Vagina (tissue), 2 donors: ENCODE measurements at places on chromosomes 16 and 17. TPM values are rescaled to one million over a fixed set of nuclear protein-coding genes. Genes with fewer than 3 reads are reported as not detected.

DNA sequence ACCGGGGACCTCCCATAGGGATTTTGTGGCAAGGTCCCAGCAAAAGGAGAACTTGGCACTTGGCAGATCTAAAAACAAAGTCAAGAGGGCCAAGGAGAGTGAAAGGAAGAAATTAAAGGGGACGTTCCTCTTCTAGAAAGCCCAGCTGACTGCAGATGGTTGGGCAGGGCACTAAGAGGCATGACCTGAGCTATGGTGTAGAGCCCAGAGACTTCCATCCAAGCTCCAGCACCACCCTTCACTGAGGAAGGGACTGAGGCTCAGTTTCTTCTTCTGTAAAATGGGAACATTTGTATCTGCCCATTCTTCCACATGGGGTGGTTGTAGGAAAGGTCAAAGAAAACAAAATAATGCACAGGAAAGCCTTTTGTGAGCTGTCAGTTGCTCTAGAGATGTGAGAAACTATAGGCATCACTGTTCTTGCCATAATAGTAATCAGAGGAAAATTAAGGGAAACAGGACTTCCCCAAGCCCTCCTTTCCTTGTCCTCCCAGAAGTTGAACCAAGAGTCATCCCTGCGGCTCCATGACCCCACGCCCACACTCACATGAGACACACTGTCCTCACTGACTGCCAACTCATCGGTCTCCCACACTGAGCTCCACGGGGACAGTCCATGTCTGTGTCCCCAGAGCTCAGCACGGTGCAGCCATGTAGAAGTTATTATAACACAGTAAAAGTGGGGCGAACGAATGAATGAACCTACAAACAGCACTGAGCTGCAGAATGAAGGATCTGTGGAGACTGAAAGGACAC lies 10.4 kb downstream of the CD300LF start:
- no peaks in the 10 kb centered on the region for H3K4me1 ChIP-seq
- no peak for DNase-seq
- no peaks in the 10 kb centered on the region for H3K27me3 ChIP-seq
- no peak overlapping the region for H3K27ac ChIP-seq
- H3K4me3 ChIP-seq: no peak overlapping the region

DNA sequence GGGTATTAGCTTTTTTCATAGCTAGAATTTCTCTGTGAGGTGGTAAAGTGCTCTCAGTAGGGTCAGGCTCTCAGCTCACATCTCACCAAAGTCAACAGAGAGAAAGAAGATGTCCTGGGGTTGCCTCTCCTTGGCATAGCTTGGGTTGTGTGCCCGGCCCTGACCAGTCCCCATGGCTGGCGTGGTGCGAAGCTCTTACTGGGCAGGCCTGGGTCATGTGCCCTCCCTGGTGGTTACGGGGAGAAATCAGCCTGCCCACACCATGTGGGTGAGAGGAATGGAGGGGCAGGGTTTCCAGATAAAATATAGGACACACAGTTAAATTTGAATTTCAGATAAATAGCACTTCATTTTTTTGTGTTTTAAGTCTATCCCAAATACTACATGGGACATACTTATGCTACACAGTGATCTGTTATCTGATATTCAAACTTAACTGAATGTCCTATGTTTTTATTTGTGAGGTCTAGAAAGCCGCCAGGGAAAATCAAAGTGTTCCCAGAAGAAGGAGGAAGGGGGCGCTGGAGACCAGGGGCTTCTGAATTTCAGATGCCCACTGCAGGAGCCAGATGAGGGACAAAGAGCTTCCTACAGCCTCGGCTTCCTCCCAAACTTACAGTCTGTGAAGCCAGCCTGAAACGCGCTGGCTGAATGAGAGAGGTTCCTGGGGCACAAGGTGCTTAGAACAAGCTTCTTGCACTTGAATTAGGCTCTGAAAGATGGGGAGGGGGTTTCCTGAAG lies 45.4 kb downstream of the NKD1 start:
- no peak for DNase-seq
- no peak overlapping the region for H3K27ac ChIP-seq
- H3K4me1 ChIP-seq: peaks cover 21% of the 10 kb centered on the region
- no peak overlapping the region for H3K4me3 ChIP-seq
- H3K36me3 ChIP-seq: no peaks in the 10 kb centered on the region

DNA sequence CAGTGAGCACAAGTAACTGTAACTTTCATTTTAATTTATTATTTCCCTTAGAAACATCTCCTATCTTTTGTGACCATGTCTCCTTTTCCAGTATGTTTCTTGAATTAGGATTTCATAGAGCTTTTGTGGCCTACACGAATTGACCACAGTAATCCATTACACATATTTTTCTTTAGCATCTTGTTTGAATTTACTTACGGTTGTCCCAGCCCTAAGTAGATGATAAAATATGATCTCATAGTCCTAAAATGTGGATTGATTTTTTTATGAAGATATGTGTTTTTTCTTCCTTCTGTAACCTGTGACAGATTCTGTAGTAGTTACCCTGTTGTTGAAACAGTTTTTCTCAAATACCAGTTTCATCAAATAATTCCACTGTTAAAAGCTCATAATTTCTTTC lies 61.5 kb downstream of the NF1 start:
- H3K27ac ChIP-seq: no peak overlapping the region
- H3K36me3 ChIP-seq: peaks cover 3% of the 10 kb centered on the region
- H3K4me1 ChIP-seq: no peaks in the 10 kb centered on the region
- no peaks in the 10 kb centered on the region for H3K27me3 ChIP-seq

GRCh38 chr17:7119314-7119713 lies 4.7 kb upstream of the ASGR2 start:
- no peaks in the 10 kb centered on the region for H3K4me1 ChIP-seq
- no peak overlapping the region for H3K4me3 ChIP-seq
- no peaks in the 10 kb centered on the region for H3K27me3 ChIP-seq
- no peak for DNase-seq
- no peaks in the 10 kb centered on the region for H3K36me3 ChIP-seq

GRCh38 chr17:79844869-79845600 lies 5.8 kb upstream of the CBX4 start:
- DNase-seq: no peak
- peaks cover 12% of the 10 kb centered on the region for H3K27me3 ChIP-seq
- H3K4me3 ChIP-seq: peak overlapping the region; percentile 54
- H3K36me3 ChIP-seq: no peaks in the 10 kb centered on the region
- H3K27ac ChIP-seq: peak overlapping the region; percentile 79
- H3K4me1 ChIP-seq: peaks cover 58% of the 10 kb centered on the region

GRCh38 chr16:17574256-17574655 lies 103.5 kb upstream of the XYLT1 start:
- H3K4me3 ChIP-seq: no peak overlapping the region
- peaks cover 7% of the 10 kb centered on the region for H3K4me1 ChIP-seq
- DNase-seq: no peak
- H3K36me3 ChIP-seq: no peaks in the 10 kb centered on the region

Gene GABARAPL2
- total RNA-seq: 86.4 TPM

Gene KRT24
- total RNA-seq: 1.5 TPM

GRCh38 chr17:39527220-39527813 lies 66.0 kb downstream of the CDK12 start:
- H3K27ac ChIP-seq: no peak overlapping the region
- H3K4me1 ChIP-seq: no peaks in the 10 kb centered on the region
- H3K27me3 ChIP-seq: no peaks in the 10 kb centered on the region
